Activated CD8-positive, alpha-beta T cell treated with anti-CD3 and anti-CD28 coated beads, Interleukin-2, amount 10 ng/mL, durations not matched to agents 7 days and 5 days (primary cell): ENCODE measurements at places on chromosomes 1 and 21. TPM values are rescaled to one million over a fixed set of nuclear protein-coding genes. Genes with fewer than 3 reads are reported as not detected.

Gene RABGAP1L
- 44.2 TPM for total RNA-seq

- no peaks in the 10 kb centered on the region for H3K36me3 ChIP-seq
- no peak overlapping the region for H3K4me3 ChIP-seq
- H3K27me3 ChIP-seq: no peaks in the 10 kb centered on the region
- H3K4me1 ChIP-seq: no peaks in the 10 kb centered on the region
- no peak for DNase-seq
- no peak overlapping the region for H3K27ac ChIP-seq
These were observed 794.4 kb upstream of the TMPRSS15 start for GRCh38 chr21:19197950-19198349.

Gene KIAA0040
- 51.0 TPM for total RNA-seq

DNA sequence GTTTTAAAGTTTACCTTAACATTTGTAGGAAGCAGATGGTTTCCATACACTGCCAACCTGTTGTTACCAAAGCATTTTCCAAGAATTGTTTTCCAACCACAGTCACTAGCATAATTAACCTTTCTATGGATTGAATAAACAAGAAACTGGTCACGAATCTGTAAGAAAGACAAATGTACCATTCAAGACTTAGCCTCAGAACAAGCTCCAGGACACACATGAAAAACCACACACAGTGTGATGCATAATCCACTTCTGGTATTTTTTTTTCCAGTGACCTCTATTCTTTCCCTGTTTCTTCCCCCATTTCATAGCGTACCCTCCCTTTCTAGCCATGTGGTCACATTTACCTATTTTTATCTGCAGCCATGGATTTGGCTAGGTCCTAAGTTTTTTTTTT is 29.6 kb upstream of the C1orf87 start:
- no peak overlapping the region for H3K4me3 ChIP-seq
- no peaks in the 10 kb centered on the region for H3K36me3 ChIP-seq
- no peak overlapping the region for H3K27ac ChIP-seq
- DNase-seq: no peak
- H3K27me3 ChIP-seq: peaks cover 4% of the 10 kb centered on the region
- no peaks in the 10 kb centered on the region for H3K4me1 ChIP-seq

DNA sequence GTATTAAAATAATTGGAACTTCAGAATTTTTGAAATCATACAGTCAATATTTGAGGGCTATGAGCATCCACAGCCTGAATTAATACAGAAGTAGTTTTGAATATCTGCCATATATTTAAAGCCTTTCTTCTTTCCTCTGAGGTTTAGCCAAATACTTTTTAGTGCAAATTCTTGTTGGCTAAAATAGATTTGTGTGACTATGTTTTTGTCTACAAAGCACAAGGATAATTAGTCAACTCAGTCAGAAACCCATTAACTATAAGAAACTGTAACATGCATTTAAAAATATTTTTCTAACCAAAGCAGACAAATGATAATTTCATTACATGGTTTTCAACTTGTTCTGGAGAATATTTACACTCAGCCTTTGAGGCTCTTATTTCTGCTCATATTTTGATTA is 232.1 kb downstream of the TPR start:
- H3K4me3 ChIP-seq: no peak overlapping the region
- DNase-seq: no peak
- no peaks in the 10 kb centered on the region for H3K36me3 ChIP-seq
- no peaks in the 10 kb centered on the region for H3K27me3 ChIP-seq
- no peaks in the 10 kb centered on the region for H3K4me1 ChIP-seq
- no peak overlapping the region for H3K27ac ChIP-seq

DNA sequence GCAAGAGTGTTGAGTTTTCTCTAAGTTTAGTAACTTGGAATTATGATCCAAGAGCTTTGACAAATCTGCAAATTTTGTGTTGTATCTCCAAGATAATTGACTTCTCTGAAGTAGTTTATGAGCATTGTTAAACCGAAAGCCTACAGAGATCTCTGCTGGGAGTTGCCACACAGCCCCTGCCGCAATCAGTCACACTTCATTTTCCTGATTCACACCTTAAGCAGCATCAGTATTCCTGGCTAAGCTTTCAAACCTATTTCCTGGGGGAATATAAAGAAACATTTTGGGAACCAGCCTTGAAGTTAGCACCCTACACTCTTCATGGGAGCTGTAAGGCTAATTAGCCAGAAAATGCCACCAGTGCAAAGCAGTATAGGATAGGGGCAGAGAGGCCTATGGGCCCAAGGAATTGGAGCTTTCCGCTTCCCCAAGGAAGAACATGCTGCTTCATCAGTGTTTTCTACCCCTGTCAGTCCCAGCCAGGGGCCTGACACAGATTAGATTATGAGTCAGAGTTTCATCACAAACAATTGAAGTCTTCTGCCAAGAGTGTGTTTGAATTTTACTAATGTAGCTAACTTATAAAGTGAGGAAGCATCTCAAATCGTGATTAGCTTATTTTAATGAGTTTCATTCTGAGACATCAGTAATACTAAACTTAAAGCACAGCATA is 23.2 kb upstream of the CACYBP start:
- peaks cover 22% of the 10 kb centered on the region for H3K4me1 ChIP-seq
- H3K27ac ChIP-seq: no peak overlapping the region
- H3K4me3 ChIP-seq: no peak overlapping the region
- peaks cover 41% of the 10 kb centered on the region for H3K36me3 ChIP-seq

GRCh38 chr1:240350910-240351331 is 259.2 kb downstream of the FMN2 start:
- no peaks in the 10 kb centered on the region for H3K4me1 ChIP-seq
- H3K27ac ChIP-seq: no peak overlapping the region
- H3K4me3 ChIP-seq: no peak overlapping the region
- H3K36me3 ChIP-seq: no peaks in the 10 kb centered on the region

Gene TMPRSS15
- total RNA-seq: not detected

DNA sequence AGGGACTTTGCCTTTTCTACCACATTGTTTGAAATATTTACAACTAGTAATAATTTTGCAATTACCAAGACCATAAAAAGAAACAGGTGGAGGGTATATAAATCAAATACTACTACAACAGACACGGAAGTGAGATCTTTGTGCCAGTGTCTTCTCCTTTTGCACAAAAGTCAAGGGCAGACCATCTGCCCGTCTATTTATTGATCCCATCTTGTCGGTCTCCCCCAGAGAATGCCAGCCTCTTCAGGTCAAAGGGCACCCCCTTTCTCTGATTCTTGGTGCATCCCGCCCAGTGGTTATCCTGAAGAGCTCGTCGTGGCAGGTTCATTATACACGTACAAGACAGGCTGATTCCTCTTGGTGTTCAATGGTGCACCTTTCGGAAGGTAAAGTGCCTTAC is 4.8 kb upstream of the PDE9A start:
- H3K27me3 ChIP-seq: peaks cover 21% of the 10 kb centered on the region
- no peak overlapping the region for H3K27ac ChIP-seq
- no peak for DNase-seq

GRCh38 chr1:162275622-162276175 is 101.0 kb downstream of the SPATA46 start:
- no peak overlapping the region for H3K27ac ChIP-seq
- no peak overlapping the region for H3K4me3 ChIP-seq
- no peaks in the 10 kb centered on the region for H3K4me1 ChIP-seq
- no peak for DNase-seq

- H3K27ac ChIP-seq: no peak overlapping the region
- no peak for DNase-seq
- no peaks in the 10 kb centered on the region for H3K36me3 ChIP-seq
- H3K4me1 ChIP-seq: peaks cover 2% of the 10 kb centered on the region
- H3K4me3 ChIP-seq: no peak overlapping the region
- H3K27me3 ChIP-seq: peaks cover 5% of the 10 kb centered on the region
These were observed 33.6 kb downstream of the RGS8 start for GRCh38 chr1:182650678-182651338.

Gene NHLH2
- total RNA-seq: not detected

Gene TTC39A
- total RNA-seq: not detected

GRCh38 chr1:201531551-201532425 is 7.1 kb upstream of the NAV1 start:
- peaks cover 14% of the 10 kb centered on the region for H3K27me3 ChIP-seq
- H3K4me1 ChIP-seq: no peaks in the 10 kb centered on the region
- no peak overlapping the region for H3K27ac ChIP-seq
- H3K36me3 ChIP-seq: peaks cover 2% of the 10 kb centered on the region
- H3K4me3 ChIP-seq: no peak overlapping the region

DNA sequence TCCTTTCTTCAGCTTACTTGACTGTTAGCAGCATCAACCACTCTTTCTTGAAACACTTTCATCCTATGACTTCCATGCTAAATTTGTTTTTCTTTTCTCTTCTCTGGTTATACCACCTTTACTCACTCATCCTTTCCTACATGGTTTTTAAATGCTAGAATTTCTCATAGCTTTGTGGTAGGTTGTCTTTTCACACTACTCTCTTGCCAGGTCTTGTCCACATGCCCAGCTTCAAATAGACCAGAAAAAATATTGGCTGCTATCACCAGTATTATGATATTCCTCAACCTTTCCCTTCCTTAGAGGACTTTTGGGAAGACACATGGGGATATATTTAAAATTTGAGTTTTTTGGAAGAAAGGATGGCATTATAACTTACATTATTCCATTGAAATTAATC is 48.8 kb downstream of the PPP1R12B start:
- H3K4me1 ChIP-seq: no peaks in the 10 kb centered on the region
- no peaks in the 10 kb centered on the region for H3K27me3 ChIP-seq

DNA sequence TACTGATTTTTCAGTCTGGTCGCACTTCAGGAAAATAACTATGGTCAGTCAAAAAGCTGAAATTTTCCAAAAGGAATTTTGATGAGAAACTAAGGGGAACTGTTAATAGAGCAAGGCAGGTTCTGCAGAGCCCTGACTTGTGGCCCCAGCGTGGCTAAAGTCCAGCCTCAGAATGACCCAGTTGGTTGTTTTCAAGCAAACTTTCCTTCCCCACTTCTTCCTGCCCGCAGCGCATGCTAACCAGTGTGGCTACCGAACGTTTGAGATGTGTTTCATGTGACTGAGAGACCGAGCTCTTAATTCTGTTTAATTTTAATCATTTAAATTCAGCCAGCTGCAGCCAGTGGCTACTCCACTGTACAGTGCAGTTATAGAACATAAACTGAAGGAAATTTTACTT is 6.2 kb upstream of the IL10RB start:
- H3K36me3 ChIP-seq: peaks cover 75% of the 10 kb centered on the region
- H3K27me3 ChIP-seq: no peaks in the 10 kb centered on the region
- H3K4me3 ChIP-seq: peak overlapping the region; percentile 35
- H3K4me1 ChIP-seq: peaks cover 52% of the 10 kb centered on the region

GRCh38 chr1:194028002-194028401 is 841.6 kb upstream of the B3GALT2 start:
- H3K27me3 ChIP-seq: no peaks in the 10 kb centered on the region
- no peak for DNase-seq

- peaks cover 27% of the 10 kb centered on the region for H3K27me3 ChIP-seq
- H3K4me1 ChIP-seq: peaks cover 29% of the 10 kb centered on the region
- no peak overlapping the region for H3K27ac ChIP-seq
- H3K36me3 ChIP-seq: no peaks in the 10 kb centered on the region
These were observed 4.5 kb downstream of the EPHA2 start for GRCh38 chr1:16151196-16151994.

DNA sequence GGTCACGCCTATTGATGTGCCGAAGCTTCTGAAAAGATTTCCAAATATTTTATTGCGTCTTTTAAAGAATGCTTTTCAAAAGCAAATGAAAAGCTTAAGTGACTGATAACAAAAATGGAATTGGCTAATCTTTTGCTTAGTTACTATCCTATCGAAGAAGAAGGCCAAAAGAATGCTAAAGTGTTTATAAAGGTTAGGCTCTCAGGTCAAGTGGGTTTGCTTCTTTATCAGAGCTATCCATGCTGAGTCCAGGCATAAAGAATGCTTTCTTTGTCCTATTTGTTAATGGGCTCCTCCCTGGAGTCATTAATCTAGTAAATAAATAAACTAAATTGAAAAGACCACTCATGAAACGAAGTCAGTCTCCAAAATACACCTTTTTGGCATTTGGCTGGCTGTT is 133.4 kb upstream of the LYPLAL1 start:
- H3K27ac ChIP-seq: no peak overlapping the region
- no peak for DNase-seq
- no peaks in the 10 kb centered on the region for H3K4me1 ChIP-seq

- no peak for DNase-seq
- no peak overlapping the region for H3K27ac ChIP-seq
- no peaks in the 10 kb centered on the region for H3K4me1 ChIP-seq
- H3K4me3 ChIP-seq: no peak overlapping the region
- no peaks in the 10 kb centered on the region for H3K36me3 ChIP-seq
These were observed 97.3 kb downstream of the TTLL7 start for GRCh38 chr1:83901547-83902155.

DNA sequence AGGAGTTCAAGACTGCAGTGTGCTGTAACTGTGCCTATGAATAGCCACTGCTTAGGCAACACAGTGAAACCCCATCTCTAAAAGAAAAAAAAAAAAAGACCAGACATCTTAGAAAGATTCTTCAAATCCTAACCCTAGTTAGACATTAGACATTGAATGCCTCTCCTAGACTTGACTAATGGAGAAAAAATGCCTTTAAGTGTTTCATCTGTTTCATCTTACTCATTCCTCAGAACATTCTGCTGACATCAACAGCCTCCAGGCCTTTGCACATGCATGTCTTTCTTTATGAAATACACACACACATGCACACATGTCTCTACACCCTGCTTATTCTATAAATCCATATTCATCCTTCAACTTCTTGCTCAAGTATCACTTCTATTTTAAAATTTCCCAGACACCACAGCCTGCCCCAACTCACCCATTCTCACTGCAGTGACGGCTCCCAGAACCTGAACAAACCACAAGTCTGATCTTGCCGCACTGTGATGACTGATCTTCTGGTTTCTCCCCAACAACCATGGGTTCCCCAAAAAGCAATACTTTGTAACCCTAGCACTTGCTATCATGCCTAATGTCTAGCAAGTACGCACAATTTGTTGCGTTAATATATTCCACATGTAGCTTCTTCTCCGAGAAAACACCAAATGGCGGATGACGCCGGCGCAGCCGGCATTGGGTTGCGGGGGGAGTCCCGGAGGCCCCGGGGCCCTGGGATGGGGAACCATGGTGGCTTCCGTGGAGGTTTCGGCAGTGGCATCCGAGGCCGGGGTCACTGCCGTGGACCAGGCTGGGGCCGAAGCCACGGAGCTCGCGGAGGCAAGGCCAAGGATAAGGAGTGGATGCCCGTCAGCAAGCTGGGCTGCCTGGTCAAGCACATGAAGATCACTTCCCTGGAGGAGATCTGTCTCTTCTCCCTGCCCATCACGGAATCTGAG is 37.4 kb downstream of the LRRC52 start:
- H3K27ac ChIP-seq: no peak overlapping the region
- H3K36me3 ChIP-seq: no peaks in the 10 kb centered on the region
- no peak for DNase-seq
- no peaks in the 10 kb centered on the region for H3K4me1 ChIP-seq
- no peak overlapping the region for H3K4me3 ChIP-seq
- peaks cover 23% of the 10 kb centered on the region for H3K27me3 ChIP-seq

GRCh38 chr1:147496571-147497210 is 44.6 kb upstream of the BCL9 start:
- no peak overlapping the region for H3K4me3 ChIP-seq
- no peak overlapping the region for H3K27ac ChIP-seq
- H3K4me1 ChIP-seq: peaks cover 7% of the 10 kb centered on the region
